Activated CD8-positive, alpha-beta memory T cell treated with anti-CD3 and anti-CD28 coated beads, Interleukin-2, amount 10 ng/mL, durations not matched to agents 7 days and 5 days (primary cell): ENCODE measurements at places on chromosomes 7 and 10.
A peak's percentile ranks its signal among the peaks of the same experiment; 100 is the strongest.

DNA sequence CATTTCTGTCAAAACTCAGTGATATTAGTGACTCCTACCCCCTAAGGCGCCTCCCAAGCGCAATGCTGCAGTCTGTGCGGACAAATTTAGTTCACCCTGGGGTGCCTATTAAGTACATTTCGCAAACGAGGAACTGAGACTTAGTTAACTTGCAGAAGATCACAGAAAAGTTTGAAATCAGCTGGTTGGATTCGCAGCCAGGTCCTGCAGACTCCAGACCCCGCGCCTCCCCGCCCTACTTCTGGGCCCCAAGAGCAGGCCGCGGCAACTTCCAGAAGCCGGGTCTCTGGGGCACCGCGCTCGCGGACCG lies 588 bp downstream of the CYREN start:
- peaks cover 43% of the 10 kb centered on the region for H3K4me1 ChIP-seq
- DNase-seq, result no peak
- H3K27ac ChIP-seq, result peak overlapping the region; percentile 92
- no peaks in the 10 kb centered on the region for H3K27me3 ChIP-seq
- peak overlapping the region; percentile 90 for H3K4me3 ChIP-seq

DNA sequence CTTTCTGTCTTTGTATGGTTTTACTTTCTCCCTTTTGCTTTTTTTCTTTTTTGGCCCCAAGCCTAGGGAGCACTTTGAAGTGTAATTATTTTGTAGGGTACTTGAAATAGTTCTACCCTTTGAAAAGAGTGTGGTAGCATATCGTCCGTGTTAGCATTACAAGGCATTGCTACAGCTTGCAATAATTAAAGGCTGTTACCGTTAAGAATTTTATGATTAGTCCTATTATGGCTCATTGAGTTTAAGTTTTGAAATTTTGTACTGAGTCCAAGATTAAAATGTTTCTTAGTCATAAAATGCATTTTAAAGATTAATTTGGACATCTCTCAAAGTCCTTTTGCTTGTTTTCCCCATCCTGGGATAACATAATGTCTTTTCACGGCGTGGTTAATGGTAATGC lies 490.0 kb upstream of the LRRN3 start:
- H3K27me3 ChIP-seq, result no peaks in the 10 kb centered on the region
- no peaks in the 10 kb centered on the region for H3K36me3 ChIP-seq
- H3K4me1 ChIP-seq, result no peaks in the 10 kb centered on the region
- no peak for DNase-seq

DNA sequence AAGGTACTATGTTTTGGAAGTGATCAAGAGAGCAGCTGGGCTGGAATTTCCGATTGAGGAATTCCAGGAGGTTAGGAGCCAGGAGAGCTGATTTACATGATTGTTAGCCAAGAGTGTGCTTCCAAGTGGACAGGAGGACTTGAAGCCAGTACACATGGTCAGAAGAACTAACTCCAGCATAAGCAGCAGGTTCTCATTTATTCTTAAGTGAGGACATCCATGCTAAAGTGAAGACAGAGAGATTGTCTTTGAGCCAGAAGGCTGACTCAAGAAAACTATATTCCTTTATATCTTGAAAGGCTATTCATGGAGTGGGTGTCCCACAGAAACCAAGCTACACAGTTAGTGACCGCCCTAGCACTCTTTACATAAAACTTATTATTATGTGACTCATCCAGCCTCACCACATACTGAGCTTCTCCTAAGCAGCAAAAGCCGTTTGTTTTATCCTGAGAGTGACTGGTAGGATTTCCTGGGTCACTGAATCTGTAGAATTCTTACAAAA lies 56.7 kb upstream of the SEMA3A start:
- no peak for DNase-seq
- no peaks in the 10 kb centered on the region for H3K27me3 ChIP-seq
- H3K4me3 ChIP-seq, result no peak overlapping the region
- no peaks in the 10 kb centered on the region for H3K36me3 ChIP-seq

GRCh38 chr7:18345641-18346234 lies 149.8 kb upstream of the HDAC9 start:
- peaks cover 2% of the 10 kb centered on the region for H3K36me3 ChIP-seq
- H3K4me1 ChIP-seq, result no peaks in the 10 kb centered on the region
- H3K4me3 ChIP-seq, result no peak overlapping the region
- no peak for DNase-seq
- no peak overlapping the region for H3K27ac ChIP-seq

GRCh38 chr10:29370097-29371092 lies 81.5 kb downstream of the LYZL1 start:
- DNase-seq, result no peak
- H3K36me3 ChIP-seq, result no peaks in the 10 kb centered on the region
- H3K4me1 ChIP-seq, result no peaks in the 10 kb centered on the region

- H3K36me3 ChIP-seq, result no peaks in the 10 kb centered on the region
- no peaks in the 10 kb centered on the region for H3K27me3 ChIP-seq
- no peak overlapping the region for H3K4me3 ChIP-seq
- peaks cover 9% of the 10 kb centered on the region for H3K4me1 ChIP-seq
- DNase-seq, result no peak
Measured at GRCh38 chr10:12484002-12484918, 134.9 kb downstream of the CAMK1D start.

GRCh38 chr10:71187600-71187999 lies 24.8 kb upstream of the UNC5B start:
- DNase-seq, result no peak
- no peak overlapping the region for H3K27ac ChIP-seq
- H3K36me3 ChIP-seq, result no peaks in the 10 kb centered on the region
- peaks cover 15% of the 10 kb centered on the region for H3K27me3 ChIP-seq
- no peaks in the 10 kb centered on the region for H3K4me1 ChIP-seq

DNA sequence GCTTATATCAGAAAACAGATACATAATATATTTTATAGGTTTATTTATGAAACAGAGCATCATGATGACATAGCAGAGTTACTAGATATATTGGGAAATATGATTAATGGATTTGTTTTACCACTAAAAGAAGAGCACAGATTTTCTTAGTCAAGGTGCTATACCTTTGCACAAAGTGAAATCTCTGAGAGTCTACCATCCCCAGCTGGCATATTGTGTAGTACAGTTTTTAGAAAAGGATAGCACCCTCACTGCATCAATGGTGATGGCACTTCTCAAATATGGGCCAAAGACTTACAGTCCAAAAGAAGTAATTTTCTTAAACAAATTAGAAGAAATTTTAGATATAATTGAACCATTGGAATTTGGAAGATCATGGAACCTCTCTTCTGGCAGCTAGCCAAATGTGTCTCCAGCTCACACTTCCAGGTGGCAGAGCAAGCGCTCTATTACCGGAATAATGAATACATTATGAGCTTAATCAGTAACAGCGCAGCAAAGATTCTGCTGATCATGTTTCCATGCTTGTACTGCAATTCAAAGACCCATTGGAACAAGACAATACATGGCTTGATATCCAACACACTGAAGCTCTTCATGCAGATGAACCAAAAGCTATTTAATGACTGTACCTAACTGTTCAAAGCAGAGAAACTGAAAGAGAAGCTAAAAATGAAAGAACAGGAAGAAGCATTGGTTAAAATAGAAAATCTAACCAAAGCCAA lies 21.9 kb upstream of the CREB3L2 start:
- DNase-seq, result no peak
- H3K36me3 ChIP-seq, result peaks cover 2% of the 10 kb centered on the region
- peaks cover 9% of the 10 kb centered on the region for H3K4me1 ChIP-seq
- H3K27ac ChIP-seq, result no peak overlapping the region

GRCh38 chr7:1806354-1806753 lies 136.3 kb downstream of the ELFN1 start:
- peaks cover 9% of the 10 kb centered on the region for H3K27me3 ChIP-seq
- H3K4me1 ChIP-seq, result no peaks in the 10 kb centered on the region
- DNase-seq, result peak; percentile 29
- no peak overlapping the region for H3K27ac ChIP-seq
- H3K36me3 ChIP-seq, result no peaks in the 10 kb centered on the region

DNA sequence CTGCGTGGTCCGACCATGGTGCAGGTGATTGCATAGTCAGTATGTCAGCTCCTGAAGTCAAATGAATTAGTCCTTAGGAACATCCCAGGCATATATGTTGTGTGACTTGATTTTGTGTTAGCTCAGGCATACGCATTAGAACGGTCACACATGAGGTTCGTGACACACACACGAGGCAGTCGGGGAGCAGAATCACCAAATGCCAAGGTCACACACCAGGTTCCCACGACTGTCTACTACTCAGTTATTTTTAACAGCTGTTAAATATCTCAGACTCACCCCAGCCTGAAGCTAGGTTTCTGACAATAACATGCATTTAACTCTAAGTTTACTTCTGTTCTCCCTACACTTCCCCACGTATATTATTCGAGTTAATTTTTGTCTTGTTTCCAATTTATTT lies 54.8 kb downstream of the DYNC2I1 start:
- H3K36me3 ChIP-seq, result peaks cover 17% of the 10 kb centered on the region
- DNase-seq, result no peak
- H3K4me3 ChIP-seq, result no peak overlapping the region
- H3K4me1 ChIP-seq, result peaks cover 2% of the 10 kb centered on the region

GRCh38 chr7:132655131-132655727 lies 79.0 kb upstream of the PLXNA4 start:
- peak overlapping the region; percentile 83 for H3K27ac ChIP-seq
- DNase-seq, result peak; percentile 84
- H3K36me3 ChIP-seq, result peaks cover 6% of the 10 kb centered on the region
- H3K4me1 ChIP-seq, result peaks cover 39% of the 10 kb centered on the region
- no peaks in the 10 kb centered on the region for H3K27me3 ChIP-seq
- H3K4me3 ChIP-seq, result peak overlapping the region; percentile 61

DNA sequence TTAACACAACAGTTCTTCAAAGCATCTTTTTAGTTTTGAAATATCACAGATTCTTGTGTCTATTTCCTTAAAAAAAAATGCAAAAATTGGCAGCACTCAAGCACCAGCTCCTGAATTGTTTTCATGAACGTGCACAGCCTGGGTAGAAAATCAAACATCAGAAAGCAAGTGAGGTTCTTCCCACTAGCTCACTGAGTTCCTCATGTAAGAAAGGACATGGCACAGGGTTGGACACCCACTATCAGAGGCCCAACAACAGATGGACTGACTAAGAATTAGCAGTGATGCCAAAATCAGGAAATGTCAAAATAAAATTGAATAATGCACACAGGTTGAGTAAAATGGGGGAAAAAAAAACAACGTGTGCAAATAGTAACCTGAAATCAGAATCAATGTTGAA lies 146.8 kb downstream of the PCLO start:
- H3K4me1 ChIP-seq, result no peaks in the 10 kb centered on the region
- H3K36me3 ChIP-seq, result no peaks in the 10 kb centered on the region
- no peak for DNase-seq
- no peaks in the 10 kb centered on the region for H3K27me3 ChIP-seq
- H3K4me3 ChIP-seq, result no peak overlapping the region
- H3K27ac ChIP-seq, result no peak overlapping the region

DNA sequence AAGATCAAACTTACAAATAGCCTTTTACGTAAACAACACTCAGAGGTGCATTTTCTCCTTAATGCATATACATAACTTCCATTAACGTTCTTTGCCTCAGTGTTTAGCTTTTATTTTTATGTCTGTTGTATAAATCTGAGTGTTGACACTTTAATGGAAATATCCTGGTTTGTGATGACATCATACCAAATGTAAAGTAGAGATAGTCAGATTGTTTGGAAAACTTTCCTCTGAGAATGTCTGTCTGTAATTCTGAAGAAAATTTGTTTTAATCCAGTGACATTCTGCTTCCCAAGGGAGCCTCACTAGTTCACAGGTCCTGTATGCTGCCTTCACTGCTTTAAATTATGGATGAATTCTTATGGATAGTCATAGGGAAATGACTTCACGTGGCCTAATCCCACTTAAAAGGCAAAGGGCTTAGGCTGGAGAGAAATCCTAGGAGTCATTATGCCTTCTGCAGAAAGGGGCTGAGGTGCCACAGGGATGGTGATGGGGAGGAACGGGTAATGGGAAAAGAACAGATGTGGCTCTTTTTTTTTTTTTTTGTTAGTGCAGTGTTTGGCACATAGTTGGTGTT lies 93.2 kb downstream of the DNAJB9 start:
- no peaks in the 10 kb centered on the region for H3K27me3 ChIP-seq
- DNase-seq, result no peak
- H3K4me1 ChIP-seq, result no peaks in the 10 kb centered on the region
- H3K36me3 ChIP-seq, result no peaks in the 10 kb centered on the region

- H3K4me1 ChIP-seq, result peaks cover 6% of the 10 kb centered on the region
- DNase-seq, result no peak
- peaks cover 14% of the 10 kb centered on the region for H3K36me3 ChIP-seq
- H3K27me3 ChIP-seq, result peaks cover 2% of the 10 kb centered on the region
Measured at GRCh38 chr7:5231811-5232484, 41.9 kb downstream of the WIPI2 start.

DNA sequence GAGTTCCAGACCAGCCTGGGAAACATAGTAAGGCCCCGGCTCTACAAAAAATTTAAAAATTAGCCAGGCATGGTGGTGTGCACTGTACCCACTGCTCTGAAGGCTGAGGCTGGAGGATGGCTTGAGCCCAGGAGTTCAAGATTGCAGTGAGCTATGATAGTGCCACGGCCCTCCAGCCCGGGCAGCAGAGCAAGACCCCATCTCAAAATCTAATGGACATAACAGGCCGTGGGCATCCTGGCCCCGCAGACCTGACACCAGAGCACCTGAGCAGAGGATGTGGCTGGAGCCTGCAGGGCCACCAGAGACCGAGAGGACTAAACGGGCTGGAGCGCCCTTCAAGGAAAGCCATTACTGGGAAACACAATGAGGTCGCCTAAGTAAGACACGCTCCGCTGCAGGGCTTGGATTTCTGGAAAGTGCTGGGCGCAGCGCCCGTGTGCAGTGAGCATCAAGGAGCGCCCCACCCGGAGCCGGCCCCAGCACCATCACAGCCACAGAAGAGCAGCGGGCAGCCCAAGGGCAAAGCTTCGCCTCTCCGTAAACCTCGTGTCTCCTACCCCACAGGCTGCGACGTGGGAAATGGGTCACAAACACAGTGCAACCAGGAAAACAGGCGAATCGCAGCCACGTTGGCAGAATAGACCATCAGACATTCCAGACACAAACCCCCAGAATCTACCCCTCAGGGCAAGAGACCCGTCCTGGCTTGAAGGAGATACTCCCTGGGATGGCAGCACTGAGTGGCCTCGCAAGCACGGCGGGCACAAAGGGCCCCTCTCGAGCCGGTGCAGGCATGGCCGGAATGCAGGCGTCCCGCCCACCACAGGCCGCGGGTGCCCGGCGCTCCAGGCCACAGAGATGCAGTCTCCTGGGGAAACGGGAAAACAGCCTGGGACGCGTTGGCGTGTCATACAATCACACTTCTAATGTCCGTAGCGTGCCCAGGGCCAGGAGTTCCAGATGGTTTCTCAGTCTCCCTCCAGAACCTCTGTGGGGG lies 4.9 kb downstream of the RADIL start:
- H3K4me3 ChIP-seq, result no peak overlapping the region
- no peak overlapping the region for H3K27ac ChIP-seq
- peaks cover 19% of the 10 kb centered on the region for H3K27me3 ChIP-seq
- no peaks in the 10 kb centered on the region for H3K36me3 ChIP-seq
- no peak for DNase-seq

GRCh38 chr10:3002304-3002703 lies 65.0 kb upstream of the PFKP start:
- no peak overlapping the region for H3K27ac ChIP-seq
- no peaks in the 10 kb centered on the region for H3K4me1 ChIP-seq
- H3K4me3 ChIP-seq, result no peak overlapping the region
- no peak for DNase-seq

GRCh38 chr10:88964869-88965415 lies 12.4 kb upstream of the ACTA2 start:
- no peak overlapping the region for H3K4me3 ChIP-seq
- no peak for DNase-seq
- no peak overlapping the region for H3K27ac ChIP-seq
- H3K36me3 ChIP-seq, result peaks cover 4% of the 10 kb centered on the region
- no peaks in the 10 kb centered on the region for H3K27me3 ChIP-seq

- no peaks in the 10 kb centered on the region for H3K27me3 ChIP-seq
- H3K4me3 ChIP-seq, result no peak overlapping the region
- no peak for DNase-seq
Measured at GRCh38 chr7:67711706-67712105, 715.1 kb downstream of the TYW1 start.
